ENCODE measurements at places on chromosomes 2 and 18.

- DNase-seq = no peak
Measured at GRCh38 chr2:173130496-173131465, 55.1 kb downstream of the MAP3K20 start.

DNA sequence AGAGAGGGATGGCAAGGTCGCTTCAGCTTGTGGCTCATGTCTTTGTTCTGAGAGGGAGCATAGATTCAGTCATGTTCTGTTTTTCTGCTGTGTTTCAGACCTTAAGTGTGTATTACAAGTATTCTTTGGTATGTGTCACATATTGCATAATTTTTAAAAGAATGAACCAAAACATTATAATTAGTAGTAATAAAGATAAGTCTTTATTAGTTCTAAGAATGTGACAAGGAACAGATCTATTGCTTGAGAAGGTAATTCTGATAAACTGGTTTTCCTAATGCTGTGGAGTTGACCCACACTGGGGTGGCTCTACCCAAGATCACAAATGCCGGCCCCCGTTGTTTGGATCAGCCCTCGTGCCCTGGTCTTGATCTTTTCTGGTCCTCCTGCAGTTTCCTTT, 124.3 kb upstream of the FOSL2 start:
- no peak for DNase-seq

- no peak for DNase-seq
Measured at GRCh38 chr2:95020275-95021022, 5.1 kb upstream of the MAL start.

GRCh38 chr18:63137999-63138435, 181.6 kb downstream of the BCL2 start:
- no peak for DNase-seq

- DNase-seq = no peak
Measured at GRCh38 chr18:2963048-2963447, 49.9 kb downstream of the LPIN2 start.

DNA sequence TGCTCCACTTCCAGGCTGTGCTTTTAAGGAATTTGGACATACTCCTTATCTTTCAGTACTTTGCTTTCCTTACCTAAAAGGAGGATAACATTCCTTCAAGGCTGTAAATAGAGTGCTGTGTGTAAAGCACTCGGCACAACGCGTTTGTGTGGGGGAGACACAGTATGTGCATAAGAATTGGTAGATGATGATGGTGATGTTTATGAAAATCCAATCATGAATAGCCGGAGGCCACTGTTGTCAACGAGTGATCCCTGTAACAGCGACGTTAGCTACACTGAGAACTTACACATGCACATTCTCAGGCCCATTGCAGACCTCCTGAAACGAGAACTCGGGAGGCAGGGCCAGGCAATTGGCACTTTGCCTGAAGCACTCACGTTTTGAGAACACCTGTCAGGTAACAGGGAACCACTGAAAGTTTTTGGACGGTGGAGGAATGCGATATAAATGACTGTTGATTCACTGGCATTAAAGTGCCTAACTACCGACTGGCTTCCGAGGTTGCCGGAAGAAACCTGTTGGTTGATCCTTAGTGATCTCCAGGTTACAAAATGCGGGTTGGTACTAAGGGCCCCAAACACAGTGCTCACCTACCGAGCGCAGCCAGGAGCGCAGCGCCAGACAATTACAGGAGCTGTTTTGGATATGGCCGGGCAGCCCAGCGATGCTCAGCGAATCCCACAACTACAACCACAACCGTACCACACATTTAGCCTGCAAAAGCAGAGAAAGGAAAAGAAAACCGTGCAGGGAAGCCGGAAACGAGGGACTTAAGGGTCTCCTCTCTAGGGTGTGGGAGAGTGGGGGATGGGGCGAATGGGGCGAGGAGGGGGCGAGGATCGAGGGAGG, 1.0 kb upstream of the MAP4K4 start:
- DNase-seq = no peak

DNA sequence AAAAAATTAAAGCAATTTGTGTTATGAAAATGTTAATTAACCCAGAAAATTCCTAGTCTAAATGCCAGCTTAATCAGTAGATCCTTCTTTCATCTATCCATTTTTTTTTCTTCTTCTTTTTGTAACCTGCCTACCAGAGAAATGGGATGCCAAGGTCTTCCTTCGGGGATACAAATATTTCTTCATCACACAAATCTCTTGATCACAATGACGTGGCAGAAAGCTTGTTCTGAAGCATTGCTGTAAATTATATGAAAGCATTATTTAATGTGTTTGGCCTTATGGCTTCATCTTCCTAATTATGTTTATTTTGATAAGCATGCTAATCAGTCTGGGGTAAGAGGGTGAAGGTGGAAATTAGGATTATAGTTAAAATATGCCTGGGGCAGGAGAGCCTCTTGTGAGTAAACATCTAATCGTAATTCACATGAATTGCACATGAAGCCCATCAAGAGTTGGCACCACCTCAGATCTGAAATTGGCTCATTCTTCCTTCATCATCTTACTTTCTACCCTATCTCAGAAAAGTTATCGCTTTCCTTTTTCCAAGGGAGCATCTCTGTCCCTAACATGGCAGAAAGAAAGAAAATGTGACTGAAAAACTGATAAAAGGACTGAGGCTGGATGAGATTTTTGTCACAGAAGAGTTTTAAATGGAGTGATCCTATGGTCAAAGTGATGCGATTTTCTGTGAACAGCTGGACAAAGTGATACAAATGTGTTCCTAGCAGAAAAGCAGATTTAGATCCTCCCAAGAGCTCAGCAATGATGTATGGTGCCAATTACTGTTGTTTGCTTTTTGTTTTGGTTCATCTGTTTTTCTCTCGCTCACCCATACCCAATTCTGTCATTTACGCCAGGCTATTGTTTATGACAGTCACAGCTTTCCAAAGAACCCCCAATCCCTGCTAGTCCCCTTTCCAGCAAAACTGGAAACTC, 76.9 kb upstream of the PMAIP1 start:
- no peak for DNase-seq

DNA sequence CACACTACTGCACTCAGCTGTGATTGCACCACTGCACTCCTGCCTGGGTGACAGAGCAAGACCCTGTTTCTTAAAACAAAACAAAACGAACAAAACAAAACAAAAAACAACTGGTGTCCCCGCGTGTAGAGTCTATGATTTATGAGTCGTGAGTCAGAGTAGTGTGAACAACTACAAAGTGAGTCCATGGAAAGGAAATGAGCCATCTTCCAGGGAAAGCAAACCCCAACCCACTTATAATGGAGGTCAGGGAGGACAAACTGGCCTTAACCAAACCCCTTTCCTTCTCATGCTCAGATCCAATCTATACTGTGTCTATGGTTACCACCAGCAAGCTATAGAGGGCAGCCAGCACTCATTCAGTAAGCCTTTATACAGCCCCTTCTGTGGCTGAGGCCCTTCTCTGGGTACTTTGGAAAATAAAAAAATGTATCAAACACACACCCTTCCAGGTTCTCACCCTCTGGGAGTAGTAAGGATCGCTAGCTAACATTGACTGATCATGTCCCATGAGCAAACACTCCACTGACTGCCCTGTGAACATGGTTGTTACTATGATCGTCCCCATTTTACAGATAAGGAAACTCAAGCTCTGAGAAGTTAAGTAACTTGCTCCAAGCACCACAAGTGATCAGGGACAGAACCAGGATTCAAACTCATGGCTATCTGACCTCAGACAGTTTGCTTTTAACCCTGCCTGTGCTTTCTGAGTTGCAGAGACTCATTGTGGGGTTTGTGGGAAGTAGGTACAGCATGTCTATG, 24.7 kb upstream of the COLEC12 start:
- no peak for DNase-seq

Measured in RWPE2 (cell line).